ENCODE measurements at places on chromosomes 16 and 17.

GRCh38 chr17:4623249-4623648 lies 18.2 kb downstream of the ALOX15 start:
- DNase-seq = no peak

- no peak for DNase-seq
Observed at GRCh38 chr17:64974750-64975317, 55.6 kb upstream of the LRRC37A3 start.

DNA sequence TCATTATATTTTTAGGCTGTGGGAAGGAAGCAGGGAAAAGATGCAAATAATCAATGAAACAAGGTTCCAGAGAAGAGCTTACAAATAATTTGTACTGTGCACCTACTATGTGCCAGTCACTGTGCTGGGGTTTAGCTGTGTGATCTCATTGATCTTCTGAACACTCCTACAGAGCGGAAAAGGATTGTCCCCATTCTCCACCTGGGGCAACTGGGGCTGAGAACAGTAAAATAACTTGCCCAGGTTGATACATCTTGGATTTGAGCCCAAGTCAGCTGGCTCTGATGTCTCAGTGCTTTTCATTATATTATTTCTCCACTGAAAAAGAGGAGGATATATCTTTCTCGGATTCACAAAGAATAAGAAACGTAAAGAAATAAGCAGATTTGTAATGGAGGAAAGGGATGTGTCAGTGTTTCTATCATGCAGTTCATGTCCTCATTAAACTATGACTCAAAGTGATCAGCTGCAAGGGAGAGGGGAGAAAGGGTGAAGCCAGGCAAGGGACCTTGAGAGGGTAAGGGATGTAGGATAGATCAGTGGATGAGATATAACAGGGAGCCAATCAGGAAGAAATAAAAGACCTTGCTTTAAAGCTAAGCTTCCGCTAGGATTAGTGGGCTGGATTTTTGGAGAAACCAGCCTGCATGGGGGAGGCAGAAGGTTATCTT lies 143.6 kb upstream of the NOL11 start:
- DNase-seq = no peak

DNA sequence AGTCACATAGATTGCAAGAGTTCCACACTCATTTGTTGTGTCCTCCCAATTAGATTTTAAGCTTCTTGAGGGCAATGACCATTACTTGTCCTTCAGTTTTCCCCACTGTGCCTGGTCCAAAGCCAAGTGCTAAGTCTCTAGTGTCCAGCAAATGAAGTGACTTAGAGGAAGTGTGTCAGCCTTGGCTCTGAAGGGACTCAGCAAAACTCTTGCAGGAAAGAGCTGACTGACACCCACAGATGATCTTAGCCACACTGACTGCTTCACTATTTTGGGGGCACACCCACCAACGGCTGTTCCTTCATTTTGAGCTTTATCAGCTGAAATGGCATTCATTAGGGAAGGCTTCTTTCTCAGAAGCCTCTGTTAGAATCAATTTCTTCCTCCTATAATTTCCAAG lies 358.1 kb downstream of the UTP18 start:
- no peak for DNase-seq

DNA sequence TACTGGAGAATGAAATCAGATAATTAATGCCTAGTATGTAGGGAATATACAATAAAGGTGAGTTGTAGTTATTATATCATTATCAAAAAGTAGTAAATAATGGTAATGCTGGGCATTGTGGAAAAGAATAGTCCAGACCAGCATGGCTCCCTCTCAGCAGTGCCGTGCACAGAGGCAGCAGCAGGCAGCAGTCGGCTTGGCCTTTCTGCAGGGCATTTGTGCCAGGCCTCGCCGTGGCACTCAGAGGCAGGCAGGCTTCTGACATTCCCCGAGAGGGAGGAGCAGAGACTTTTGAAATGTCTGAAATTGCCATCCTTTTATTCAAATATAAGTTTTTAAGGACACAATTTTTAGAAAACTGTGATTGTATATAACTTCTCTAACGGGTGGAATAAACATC lies 15.0 kb downstream of the KIAA0513 start:
- DNase-seq = no peak

DNA sequence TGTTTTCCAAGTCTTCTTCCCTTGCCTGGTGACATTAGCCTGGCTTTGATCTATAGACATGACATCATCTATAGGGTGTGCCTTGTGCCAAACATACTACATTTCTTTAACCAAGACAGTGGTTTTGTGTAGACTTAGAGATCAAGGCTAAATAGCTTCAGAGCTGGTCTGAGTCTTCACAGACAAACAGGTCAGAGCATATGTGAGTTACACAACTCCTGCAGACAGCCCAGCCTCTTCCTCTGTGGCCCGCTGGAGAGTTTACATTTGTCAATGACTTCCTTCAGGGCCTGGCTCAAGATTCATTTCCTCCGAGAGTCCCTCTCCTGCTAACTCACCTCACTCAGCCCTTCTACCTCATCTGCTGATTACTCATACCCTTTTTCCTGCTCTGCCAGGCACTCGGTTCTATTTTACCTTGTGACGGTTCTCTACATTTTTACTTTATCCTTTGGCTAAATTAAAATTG lies 73.1 kb upstream of the TANC2 start:
- DNase-seq = no peak

- DNase-seq = no peak
Observed at GRCh38 chr17:31096106-31096436, 1.3 kb downstream of the NF1 start.

GRCh38 chr17:45689451-45689850 lies 94.7 kb upstream of the CRHR1 start:
- no peak for DNase-seq

GRCh38 chr17:61868074-61868473 lies 4.7 kb upstream of the BRIP1 start:
- DNase-seq = no peak

GRCh38 chr16:54373534-54374520 lies 87.2 kb upstream of the IRX3 start:
- no peak for DNase-seq

- DNase-seq = peak; percentile 33
Observed at GRCh38 chr17:75601057-75601987, 13.7 kb downstream of the MYO15B start.

GRCh38 chr16:73890186-73891128 lies 406.2 kb upstream of the PSMD7 start:
- no peak for DNase-seq

- no peak for DNase-seq
Observed at GRCh38 chr17:51353296-51353695, 93.0 kb downstream of the UTP18 start.

DNA sequence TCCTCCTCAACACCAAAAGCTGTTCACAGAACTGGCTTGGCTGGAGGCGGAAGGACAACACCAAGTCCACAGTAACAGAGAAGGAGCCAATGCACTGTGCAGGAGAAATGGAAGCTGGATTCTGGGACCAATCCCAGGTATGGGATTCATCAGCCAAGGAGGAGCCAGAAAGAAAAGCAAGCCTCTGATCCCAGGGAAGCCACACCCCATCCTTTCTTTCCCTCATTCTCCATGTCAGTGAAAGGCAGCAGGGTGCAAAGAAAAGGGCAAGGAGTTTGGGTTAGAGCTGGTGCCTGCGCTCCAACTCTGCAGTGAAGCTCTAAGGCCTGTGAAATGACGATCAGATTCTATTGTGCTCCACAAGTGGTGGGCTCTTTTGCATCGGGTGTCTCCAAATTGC lies 11.0 kb downstream of the DCAKD start:
- no peak for DNase-seq

GRCh38 chr16:90044111-90044551 lies 24.9 kb upstream of the DBNDD1 start:
- DNase-seq = no peak

DNA sequence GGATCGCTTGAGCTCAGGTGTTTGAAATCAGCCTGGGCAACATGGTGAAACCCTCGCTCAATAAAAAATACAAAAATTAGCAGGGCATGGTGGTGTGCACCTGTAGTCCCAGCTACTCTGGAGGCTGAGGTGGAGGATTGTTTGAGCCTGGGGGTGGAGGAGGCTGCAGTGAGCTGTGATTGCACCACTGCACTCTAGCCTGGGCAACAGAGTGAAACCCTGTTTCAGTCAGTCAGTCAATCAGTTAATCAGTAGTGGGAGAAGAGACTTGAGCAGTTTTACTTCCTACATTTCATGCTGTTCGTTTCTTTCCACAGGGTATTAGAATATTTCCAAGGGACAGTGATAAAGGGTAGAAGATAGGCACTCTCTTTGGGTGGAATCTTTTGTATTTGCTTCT lies 8.8 kb downstream of the MAP3K3 start:
- no peak for DNase-seq

DNA sequence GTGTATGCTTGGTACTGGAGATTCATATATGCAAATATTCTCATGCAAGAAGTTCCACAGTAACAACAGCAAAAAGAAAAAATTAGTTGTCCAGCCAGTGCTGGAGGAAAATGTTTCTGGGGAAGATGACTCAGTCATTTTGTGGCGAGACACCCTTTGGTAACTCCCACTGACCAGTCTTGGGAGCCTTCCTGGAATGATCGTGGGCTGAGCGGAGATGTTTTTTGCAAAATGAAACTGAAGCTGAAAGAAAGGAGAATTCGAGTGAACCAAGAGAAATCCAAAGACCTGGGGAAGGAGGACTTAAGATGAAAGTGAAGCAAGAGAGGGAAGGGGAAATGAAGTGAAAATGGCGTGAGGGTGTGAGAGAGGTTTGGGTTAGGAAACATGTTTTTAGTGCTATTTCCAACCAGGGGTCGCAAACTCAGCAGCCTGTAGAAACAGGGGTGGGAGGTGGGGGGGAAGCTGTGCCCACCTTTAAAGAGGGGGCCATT lies 5.2 kb downstream of the ITPRIPL2 start:
- DNase-seq = no peak

- DNase-seq = no peak
Observed at GRCh38 chr17:37741341-37742115, 3.3 kb downstream of the HNF1B start.

DNA sequence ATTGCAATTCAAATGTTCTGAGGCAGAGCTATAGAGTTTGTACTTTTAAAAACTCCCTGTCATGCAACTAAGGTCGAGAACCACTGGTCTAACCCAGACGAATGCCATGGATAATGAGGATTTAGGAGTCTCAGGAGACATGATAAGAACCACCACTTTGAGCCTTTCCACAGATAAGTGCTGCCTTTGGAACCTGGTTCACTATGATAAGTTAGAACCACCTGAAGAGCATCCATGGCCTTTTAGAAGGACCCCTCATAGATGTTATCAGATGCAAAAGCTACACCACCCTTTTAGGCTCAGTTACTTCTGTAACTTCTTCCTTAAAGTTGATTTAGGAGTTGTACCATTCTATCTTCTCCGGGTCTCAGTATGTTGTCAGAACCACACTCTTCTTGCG lies 350.6 kb upstream of the CCL2 start:
- no peak for DNase-seq

DNA sequence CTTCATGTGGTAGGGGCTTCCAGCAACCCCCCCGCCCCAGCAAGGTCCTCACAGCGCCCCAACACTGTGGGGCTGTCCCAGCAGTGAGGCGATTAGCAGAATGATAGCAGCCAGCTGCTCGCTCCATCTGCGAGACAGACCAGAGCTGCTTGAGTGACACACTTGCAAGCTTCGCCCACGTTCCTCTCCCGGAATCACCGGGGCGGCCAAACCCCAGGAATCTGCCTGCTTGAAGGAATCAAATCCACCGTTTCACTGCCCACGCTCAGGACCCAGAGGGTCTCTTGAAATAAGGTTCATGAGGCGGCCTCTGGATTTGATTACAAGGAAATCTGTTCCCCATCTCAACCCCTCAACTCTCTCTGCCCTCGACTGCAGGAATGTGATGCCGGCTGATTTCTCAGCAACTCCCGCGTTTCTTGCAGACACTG lies 356.0 kb downstream of the C16orf95 start:
- DNase-seq = no peak

- no peak for DNase-seq
Observed at GRCh38 chr16:15979801-15980200, 30.4 kb downstream of the ABCC1 start.

GRCh38 chr16:29900888-29901606 lies 759 bp downstream of the ASPHD1 start:
- DNase-seq = no peak

DNA sequence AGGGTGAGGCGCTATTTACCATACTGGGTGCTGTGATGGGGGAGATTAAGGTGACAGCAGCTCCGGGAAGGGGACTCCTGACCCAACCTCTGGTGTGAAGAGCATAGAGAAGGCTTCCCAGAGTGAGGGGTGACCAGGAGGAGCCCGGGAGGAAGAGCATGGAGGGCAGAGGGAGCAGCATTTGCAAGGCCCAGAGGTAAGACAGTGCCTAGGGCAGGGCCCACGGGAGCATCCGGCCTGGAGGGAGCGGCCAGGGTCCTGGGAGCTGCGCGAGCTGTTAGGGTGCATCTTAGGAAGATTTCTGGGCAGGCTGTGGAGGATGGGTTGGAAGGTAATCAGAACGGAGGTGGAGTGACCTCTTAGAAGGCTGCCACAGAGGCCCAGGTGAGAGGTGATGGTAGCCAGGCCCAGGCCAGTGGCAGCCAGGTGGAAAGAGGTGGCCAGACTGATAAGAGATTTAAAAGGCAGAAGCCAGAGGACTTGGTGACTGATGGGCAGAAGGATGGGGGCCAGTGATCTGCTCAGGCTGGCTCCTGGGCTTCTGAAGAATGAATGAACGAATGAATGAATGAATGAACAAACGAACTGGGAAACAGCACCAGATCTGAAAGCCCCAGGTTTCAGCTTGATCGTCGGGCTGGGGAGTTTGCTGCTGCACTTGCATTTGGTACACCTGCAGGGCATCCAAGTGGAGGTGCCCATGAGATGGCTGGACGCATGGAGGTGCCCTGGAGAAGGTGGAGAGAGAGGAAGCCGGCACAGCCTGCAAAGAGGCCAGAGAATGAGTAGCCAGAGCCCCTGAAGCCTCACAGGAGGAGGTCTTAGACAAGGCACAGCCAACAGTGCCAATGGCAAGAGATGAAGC lies 13.0 kb upstream of the TMEM92 start:
- DNase-seq = no peak

DNA sequence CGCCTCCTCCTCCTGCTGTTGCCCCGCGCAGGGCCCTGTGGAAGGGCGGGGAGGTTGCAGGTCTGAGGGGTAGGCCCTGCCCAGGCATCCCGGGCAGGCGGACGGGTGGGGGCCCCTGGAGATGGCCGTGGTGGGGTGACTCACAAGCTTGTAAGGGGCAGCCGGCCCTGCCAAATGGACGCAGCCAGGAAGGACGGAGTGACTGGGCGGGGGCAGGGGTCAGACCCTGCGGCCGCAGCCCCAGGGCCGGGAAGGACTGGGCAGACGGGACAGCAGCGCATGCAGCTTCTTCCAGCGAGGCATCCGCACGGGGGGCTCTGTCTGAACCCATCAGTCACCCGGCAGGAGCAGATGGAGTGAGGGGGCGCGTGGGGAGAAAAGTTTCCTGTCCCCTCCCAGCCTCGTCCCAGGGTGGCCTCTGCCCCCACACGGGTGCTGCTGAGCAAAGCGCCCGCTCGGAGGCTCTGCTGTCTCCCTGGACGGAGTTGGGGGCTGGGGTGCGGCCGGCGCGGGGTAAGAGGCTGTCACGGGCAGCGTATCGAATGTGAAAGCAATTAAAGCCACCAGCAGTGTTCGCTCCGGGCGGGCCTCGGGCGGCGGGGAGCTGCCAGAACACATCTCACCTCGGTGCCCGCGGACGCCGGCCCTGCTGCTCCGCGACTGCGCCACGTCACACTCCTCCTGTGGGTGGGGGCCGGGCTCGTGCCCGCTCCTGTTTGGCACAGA lies 5.4 kb upstream of the PRR35 start:
- DNase-seq = no peak
